ENCODE measurements at places on chromosomes 6 and 20.

DNA sequence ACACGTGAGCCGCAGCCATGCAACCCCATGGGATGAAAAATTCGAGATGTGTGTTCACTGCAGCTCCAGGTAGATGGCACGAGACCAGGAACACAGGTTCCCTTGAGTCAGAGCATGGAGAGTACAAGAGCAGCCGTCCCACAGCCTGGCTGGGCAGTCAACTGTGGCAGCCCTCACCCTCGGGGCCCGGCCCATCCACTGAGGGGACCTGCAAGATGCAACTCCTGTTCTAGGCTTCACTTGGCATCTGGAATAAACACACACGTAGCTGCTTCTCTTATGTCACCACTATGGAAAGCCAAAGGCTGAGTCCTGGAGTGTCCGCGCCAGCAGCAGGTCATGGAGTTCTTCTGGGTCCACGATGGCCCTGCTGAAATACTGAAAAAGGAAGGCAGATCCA lies 77.0 kb downstream of the WDR27 start:
- DNase-seq: no peak

DNA sequence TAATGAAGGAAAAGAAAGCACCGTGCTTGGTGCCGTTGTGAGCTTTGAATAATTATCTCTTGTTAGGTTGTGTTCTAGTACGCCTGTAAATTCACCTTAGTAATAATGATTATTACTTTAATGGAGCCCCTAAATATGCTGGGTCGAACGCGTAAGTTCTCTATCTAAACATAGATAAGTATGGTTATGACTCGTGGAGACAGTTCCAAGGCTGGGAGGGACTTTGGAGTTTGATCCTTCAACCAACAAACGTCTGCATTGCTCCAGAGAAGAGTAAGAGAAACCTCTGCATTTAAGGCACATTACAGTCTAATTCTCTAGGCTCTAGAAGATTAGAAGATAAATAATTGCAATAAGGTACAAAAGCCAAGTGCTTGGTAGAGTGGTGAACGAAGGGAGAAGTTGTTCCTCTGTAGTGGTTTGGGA lies 514 bp downstream of the ACOT13 start:
- no peak for DNase-seq

GRCh38 chr6:101689156-101689555 lies 295.6 kb downstream of the GRIK2 start:
- no peak for DNase-seq

- no peak for DNase-seq
Observed at GRCh38 chr6:139943391-139943790, 568.9 kb upstream of the CITED2 start.

DNA sequence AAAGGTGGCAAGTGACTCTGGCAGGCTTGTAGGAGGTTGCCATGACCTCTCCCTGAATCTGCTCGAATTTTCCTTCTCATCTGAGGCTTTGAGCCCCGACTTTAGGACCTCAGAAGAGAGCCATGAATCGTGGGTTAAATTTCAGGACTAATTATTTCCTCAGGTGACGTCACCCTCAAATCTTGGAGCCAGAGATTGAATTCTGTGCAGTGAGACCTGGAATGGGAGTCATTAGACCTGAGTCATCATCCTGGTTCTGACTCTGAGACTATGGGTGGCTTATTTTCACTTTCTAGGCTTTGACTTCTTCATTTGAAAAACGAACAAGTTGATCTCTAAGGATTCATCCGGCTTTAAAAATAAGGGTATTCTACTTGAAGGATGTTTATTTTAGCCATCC lies 48.5 kb upstream of the PDYN start:
- DNase-seq: no peak

DNA sequence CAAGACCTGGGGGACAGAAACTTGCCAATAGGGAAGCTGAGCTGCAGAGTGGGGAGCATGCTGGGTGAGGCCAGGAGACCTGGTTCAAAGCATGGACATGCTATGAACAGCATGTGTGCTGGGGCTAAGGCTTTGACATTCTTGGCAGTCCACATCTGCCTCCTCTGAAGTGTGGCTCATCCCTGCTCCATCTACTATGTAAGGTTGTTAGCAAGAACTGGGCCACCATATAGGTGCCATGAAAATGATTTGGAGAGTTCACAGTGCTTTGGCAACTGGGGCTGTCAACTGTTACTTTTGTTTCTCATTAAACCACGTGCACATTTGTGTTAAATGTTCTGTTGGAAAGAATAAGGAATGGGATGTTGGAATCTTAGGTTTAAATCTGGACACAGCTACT lies 311.1 kb downstream of the CDC5L start:
- DNase-seq: no peak

DNA sequence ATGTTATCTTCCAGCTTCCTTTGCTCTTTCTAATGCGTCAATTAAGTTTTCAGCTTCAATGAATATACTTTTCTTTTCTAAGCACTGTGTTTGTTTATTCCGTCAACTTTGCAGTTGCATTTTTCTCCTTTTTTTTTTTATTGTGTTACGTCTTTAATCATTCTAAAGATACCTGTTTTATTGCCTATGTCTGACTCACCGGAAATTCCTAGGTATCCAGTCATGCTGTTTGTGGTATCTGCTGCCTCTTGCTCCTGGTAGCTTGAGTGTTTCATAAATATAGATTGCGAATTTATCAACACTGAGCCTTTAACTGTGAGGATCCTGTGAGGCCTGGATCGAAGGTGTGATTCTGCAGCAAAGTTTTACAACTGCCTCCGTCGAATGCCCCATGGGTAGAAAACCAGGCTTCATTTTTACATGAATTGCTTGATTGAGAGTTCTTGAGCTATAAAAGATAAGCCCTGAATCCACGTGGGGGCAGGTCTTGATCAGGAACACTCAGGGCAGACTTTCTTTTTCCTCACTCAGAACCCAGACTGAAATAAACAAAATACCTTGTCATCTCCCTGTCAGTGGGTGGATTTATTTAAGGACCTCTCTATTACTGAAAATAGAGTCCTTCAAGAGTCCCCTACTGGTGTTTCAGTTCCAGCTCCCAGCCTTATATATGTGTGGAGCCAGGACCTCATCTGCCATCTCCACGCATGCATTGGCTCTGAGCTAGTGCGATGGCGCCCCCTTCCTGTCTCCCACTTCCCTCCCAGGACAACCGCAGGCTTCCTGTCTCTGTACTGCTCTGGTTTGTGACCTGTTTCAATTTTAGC lies 60.1 kb upstream of the LRRC1 start:
- no peak for DNase-seq

GRCh38 chr20:24425523-24426135 lies 43.8 kb upstream of the SYNDIG1 start:
- DNase-seq: no peak

GRCh38 chr6:15364401-15365037 lies 118.7 kb downstream of the JARID2 start:
- DNase-seq: no peak

- no peak for DNase-seq
Observed at GRCh38 chr6:35213824-35214756, at the start of gene SCUBE3. TSS of gene SCUBE3 (plus strand) at chr6:35213956. CDS start at chr6:35214419, 463 bp downstream.

GRCh38 chr20:39851459-39851858 lies 837.6 kb downstream of the MAFB start:
- no peak for DNase-seq

- DNase-seq: no peak
Observed at GRCh38 chr20:44644667-44645131, 6.8 kb downstream of the ADA start.

GRCh38 chr6:105352037-105352617 lies 50.8 kb downstream of the PREP start:
- no peak for DNase-seq

- no peak for DNase-seq
Observed at GRCh38 chr6:32460528-32460927, 20.8 kb downstream of the HLA-DRA start.

DNA sequence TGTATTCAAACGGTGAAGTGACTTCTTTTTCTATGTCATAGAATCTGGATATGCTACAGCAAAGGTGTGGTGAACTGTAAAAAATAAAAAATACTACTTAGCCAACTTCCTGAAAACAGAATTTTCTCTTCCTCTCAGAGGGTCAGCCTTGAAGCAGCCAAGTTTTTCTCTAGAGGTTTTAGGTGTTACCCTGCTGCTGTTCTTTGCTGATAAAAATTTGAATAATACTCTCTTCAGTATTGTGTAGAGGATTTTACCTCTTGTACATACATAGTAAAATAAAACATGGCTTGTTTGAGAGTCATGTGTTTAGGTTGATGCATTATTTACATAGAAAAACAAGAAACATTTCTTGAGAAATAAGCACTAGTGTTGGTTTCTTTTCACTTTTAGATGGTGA lies 458.4 kb downstream of the TBC1D32 start:
- no peak for DNase-seq

DNA sequence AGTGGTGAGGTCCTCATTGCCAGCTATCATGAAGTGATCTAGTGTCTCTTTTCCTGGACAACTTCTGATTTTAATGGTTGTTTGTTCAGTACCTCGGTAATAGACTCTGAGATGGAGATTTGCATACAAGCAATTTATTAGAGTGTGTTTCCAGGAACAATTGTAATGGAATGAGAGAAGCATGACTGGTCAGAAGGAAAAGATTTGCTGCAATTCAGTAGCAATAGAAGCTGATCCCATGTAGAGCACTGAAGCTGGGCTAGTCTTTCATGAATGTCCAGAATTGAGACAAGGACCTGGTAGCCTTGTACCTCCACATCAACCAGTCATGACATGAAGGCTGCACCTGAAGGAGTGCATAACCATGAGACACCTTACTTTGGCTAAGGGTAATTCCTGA lies 526.5 kb downstream of the NKAIN2 start:
- DNase-seq: no peak

GRCh38 chr6:111673532-111673931 lies 67.9 kb upstream of the TRAF3IP2 start:
- no peak for DNase-seq

DNA sequence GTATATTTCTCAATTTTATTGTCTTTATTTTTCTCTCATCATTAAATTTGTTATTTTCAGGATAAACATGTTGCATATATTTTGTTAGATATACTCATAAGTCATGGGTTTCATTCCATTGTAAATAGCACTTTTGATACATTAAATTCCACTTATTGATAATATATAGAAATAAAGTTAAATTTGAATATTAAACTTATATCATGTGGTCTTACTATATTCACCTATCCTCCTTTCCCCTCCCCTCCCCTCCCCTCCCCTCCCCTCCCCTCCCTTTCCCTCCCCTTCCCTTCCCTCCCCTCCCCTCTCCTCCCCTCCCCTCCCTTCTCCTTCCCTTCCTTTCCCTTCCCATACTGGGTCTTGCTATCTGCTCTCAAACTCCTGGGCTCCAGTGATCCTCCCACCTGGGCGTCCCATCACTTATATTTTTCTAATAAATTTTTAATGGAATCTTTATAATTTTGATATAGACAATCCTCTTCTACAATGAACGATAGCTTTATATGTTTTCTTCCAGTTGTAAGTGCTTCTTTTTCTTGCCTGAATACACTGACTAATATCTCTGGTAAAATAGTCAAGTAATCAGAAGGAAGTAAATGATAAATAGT lies 692.4 kb downstream of the C6orf118 start:
- DNase-seq: no peak

GRCh38 chr6:52138284-52138683 lies 47.9 kb upstream of the IL17A start:
- no peak for DNase-seq

GRCh38 chr20:64026-64603 lies 23.4 kb upstream of the DEFB125 start:
- no peak for DNase-seq

DNA sequence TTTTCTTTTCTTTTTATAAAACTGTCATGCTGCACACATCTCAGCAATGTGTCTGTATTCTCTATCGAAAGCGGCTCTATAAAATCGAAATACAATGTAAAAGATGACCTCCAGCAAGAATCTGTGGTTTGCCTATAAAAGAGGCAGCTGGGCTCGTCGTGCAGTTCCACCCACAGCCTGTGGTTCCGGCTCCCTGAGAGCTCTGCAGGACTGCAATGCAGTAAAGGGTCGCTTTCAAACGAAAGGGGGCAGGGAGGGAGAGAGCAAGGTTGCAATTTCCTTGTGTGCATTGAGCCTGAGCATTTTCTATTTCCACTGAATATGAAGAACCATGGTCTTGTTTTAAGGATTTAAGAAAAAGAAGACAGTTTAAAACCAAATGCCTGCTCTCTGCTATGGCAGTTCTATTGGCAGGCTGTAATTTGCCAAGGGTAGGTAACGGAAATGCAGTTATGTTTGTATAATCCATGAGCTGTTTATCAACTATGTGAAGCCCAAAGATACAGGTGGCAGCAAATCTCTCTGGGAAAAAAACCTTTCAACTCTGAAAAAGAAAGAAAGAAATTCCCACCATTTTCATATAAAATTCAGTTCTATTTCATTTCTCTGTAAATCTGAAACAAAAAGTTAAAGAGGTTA lies 236.5 kb downstream of the HACE1 start:
- no peak for DNase-seq

GRCh38 chr6:37357288-37357687 lies 3.5 kb downstream of the RNF8 start:
- DNase-seq: no peak

GRCh38 chr6:56335726-56336125 lies 88.3 kb upstream of the COL21A1 start:
- DNase-seq: no peak

- DNase-seq: no peak
Observed at GRCh38 chr6:3697609-3698008, 53.9 kb downstream of the PXDC1 start.

DNA sequence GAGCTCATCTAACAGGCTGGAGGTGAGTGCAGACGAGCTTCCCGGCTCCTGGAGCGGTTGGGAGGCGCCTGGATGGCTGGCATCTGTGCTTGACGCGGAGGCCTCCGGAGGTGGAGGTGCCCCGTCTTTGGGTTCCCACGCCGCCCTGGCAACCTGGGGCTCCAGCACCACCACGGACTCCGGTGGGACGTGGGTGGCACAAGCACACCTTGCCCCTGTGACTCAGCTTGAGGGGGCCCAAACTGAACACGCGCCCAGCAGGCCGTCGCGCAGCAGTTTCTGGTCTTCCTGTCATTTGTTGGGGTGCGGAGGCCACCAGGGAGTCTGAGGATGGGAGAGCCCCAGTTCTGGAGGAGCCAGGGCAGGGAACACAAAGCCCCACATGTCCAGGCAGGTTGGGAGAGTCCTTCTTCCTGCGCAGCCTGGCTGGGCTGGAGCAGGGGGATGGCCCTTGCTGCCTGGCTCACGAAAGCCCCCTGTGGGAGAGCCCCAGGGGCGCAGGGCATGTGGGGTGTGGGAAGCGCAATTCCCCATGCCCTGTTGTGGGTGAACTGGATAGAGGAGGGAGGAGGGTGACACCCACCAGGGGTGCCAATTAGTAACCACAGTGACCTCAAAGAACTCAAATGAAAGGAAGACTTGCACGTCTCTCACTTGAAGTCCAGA lies 1378.6 kb upstream of the DEFB115 start:
- no peak for DNase-seq

DNA sequence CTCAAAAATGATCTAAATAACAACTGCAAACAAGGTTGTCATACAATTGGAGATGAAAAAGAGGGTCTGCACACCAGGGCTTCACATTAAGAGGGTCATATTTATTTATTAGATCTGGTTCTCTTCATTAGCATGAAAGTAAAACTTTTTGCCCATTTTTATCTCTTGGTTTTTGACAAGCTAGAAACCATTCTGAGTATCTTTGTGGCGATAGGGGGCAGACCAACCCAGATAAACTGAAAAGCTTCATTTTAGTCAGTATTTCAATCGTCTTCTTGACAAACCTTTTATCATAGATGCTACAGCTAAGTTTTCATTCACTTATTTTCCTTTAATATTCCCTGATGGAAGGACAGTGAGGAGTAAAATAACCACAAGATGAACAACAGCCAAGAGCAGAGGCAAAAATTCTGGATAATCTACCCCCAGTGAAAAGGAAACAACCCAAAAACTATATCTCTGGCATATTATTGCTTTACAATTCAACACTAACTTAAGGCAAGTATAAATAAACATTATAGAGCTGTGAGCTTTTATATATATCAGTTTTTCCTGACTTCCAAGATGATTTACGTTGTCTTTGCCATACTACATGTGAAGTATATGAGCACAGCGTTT lies 45.2 kb downstream of the THEMIS start:
- DNase-seq: no peak

Data from activated CD8-positive, alpha-beta memory T cell treated with anti-CD3 and anti-CD28 coated beads for 4 hours (primary cell).